Thoracic aorta (tissue), 2 donors: ENCODE measurements at places on chromosomes 2 and 18.

DNA sequence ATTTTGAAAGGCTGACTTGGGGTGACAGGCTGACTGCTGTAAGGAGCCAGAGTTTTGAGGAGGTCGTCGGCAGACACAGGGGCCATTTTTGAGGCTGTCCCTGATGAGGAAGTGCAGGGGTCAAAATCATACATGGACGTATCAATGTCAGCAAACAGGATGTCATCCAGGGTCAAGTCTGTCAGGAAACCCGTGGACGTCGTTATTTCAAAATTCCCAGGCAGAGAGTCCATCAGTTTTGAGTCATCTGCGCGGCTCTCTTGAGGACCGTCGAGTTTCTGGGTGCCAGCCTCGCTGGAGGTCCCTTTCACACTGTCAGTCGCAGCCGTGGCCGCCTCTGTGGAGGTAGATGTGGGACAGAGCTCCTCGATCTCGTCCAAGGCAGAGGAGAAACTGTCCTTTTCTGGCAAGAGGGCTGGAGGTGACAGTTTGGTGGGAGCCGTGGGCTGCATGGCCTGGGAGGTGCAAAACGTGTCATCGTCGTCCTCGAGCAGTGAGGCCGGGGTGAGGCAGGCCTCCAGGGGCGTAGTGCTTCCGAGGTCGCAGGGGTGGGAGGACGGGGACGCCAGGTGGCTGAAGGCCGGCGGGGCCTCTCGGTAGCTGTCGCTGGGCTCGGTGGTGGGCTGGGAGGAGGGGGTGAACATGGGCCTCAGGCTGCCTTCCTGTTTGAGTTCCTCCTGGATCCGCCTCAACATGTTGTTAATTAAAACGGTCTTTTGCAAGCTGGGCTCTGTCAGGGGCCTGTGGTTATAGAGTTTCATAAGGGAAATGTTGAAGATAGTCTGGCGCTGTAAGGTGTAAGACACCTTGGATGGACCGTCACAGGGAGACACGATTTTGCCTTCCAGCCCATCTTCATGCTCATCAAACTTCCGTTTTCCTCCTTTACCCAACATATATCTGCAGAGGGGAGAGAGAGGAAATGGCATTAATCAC is 17.5 kb downstream of the SERTAD2 start:
- DNase-seq, result no peak

GRCh38 chr18:79529296-79529695 is 133.6 kb downstream of the NFATC1 start:
- no peak for DNase-seq

DNA sequence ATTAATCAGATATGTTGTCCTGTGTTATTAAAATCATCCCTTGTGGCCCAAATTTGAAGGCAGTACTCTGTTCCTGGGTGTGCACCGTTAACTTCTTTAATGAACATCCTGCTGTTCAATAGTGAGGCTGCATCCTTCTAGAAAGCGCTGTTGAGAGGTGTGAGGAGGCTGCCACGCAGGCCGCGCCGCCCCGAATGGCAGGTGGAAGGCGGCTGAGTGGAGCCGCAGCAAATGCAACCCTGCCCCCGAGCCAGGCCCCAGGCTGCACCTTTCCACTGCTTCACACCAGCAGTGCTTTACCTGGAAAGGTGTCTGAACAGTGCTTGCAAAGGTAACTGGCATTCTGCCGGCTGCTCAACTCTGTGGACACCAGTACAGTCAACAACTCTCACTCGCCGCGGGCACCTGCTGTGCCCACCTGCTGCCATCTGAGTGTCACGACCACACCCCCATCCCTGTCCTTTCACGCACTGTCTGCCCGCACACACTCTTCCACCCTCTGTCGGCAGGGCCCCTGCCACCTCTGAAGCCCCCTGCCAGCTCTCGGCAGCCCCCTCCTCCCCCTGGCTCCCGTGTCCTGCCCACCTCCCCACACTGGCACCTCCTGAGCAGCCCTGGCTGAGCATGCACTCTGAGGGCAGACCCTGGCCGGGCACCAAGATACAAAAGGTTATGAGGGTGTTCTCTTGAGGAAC is 70.9 kb downstream of the ODC1 start:
- no peak for DNase-seq

DNA sequence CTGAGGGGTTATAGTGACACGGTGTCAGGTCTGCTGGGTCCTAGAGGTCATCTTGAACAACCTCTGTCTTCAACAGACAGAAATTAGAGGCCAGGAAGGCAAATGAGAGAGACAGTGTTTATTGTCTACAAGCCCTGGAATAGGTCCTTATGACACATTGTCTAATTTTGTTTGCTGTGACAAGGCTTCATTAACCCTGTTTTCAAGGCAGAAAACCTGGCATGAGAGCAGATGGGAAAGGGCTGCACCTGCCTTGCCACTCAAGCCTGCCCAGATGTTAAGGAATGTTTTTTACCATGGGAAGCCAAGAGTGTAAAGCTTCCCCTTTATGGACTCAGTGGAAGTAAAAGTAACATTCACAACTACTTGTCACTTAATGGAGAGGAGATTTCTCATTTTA is 275.3 kb downstream of the KCNS3 start:
- DNase-seq, result no peak

- no peak for DNase-seq
Measured at GRCh38 chr18:35352778-35353177, 8.6 kb upstream of the ZNF24 start.

DNA sequence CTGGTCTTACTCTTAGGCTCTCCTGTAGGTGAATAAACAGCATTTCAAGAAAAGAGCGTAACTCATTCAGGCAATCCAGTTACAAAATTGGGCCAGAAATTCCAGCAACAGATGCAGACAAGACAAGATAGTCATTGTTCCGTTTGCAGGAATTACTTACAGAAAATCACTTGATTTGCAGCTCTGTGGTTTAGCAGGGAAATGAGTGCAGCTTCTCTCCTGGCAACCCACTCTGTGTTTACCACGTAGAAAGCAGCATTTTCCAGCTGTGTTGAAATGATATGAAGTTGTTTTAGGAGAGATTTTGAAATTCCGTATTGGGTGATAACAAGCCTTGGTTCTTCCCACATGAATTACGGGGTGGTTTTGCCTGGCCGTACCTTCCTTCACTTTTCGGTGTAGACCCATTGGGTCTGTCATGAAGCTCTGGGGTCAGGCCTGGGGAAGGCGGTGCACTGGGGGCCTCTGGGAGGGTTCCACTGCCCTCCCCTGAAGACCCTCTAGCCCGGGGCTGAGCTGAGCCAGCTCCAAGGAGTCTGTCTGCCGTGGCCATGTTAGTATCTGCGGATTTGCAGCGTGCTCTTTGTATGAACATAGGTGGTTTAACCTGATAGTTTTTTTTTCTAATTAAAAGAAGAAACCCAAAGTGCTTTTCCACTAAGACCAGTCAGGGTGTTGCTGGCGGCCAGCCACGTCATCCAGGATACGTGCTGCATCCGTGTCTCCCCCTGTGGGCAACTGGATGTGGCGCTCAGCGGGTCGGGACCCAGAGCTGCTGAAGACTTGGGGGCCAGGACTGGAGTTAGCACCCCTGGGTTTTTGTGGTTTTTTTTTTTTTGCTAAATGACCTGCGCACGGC is 58.9 kb upstream of the KCNG2 start:
- no peak for DNase-seq

- no peak for DNase-seq
Measured at GRCh38 chr18:48408727-48409590, at the start of gene ZBTB7C. Gene ZBTB7C, minus strand, starts transcription at chr18:48409383.

GRCh38 chr18:36893227-36893626 is 64.3 kb downstream of the KIAA1328 start:
- no peak for DNase-seq

GRCh38 chr2:16821692-16822091 is 156.1 kb upstream of the CYRIA start:
- DNase-seq, result no peak

GRCh38 chr2:160747501-160748170 is 254.0 kb upstream of the RBMS1 start:
- no peak for DNase-seq
